ENCODE measurements at places on chromosomes 1 and 21.

DNA sequence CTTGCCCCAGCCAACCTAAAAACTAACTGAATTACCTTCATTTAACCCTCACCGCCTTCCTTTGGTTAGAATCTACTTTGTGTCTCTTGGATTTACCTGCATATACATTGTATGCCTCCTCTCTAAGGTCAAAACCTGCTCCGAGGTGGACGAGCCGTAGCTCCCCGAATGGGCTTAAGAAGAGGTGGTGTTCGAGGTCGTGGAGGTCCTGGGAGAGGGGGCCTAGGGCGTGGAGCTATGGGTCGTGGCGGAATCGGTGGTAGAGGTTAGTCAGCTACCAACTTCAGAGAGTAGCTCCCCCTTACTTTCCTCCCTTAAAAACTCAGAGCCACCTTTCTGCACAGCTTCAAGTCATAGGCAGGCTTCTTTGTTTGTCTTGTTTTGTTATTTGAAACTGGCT lies 9.2 kb downstream of the CHTOP start:
- no peak for DNase-seq

DNA sequence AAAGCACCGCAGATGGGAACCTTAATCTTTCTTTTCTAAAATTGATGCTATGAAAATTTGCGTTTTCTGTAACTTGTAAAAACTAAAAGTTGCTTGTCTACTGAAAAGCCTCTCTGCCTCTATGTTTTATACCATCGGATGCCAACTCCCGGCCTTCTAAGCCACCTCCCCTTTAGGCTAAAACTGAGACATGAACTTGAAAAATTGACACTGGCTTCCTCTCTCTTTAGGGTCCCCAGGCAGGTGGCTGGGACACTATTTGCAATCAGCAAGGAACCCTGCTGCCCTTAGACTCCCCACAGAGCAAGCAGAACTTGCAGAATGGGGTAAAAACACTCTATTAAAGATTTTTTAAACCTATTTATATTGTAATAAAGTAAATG lies 151.1 kb upstream of the CAMK1G start:
- no peak for DNase-seq

DNA sequence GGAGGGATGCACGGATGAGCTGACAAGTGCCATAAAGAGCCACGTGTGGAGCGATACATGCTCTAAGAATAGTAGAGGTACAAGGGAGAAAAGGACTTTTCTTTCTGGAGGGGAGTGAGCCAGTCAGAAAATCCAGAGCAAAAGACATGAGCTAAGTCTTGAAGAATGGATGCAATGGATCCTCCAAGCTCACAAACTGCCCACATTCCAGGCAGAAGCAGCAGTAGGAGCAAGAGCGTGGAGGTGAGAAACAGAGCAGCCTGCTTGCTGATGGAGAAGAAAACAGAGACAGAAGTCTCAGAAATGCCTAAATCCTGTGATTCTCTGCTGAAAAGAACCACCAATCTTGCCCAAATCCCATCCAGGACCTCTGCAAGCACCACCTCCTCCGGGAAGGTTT lies 78.2 kb upstream of the RALGPS2 start:
- DNase-seq, result no peak

GRCh38 chr1:205258261-205258691 lies 30.5 kb downstream of the TMCC2 start:
- no peak for DNase-seq

DNA sequence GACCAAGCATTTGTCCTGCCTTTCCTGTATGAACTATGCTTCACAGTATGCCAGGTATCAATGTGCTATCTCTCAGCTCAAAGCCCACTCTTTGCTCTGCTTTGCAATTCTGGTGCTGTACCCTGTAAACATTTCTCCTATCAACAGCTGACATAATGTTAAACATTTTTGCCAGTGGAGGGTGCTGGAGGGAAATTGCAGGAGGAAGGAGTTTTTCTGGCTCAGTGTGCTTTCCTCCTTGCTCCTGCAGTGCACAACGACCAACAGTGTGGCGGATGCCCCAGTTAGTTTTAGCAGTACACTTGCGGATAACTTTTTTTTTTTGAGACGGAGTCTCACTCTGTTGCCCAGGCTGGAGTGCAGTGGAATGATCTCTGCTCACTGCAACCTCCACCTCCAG lies 67.1 kb upstream of the PTGFRN start:
- DNase-seq, result no peak

- DNase-seq, result no peak
Observed at GRCh38 chr1:38121231-38121680, 74.7 kb upstream of the POU3F1 start.

GRCh38 chr1:86468501-86468977 lies at the start of gene CLCA1:
TSS of gene CLCA1 (plus strand) at chr1:86468927. CDS start at chr1:86468972, 45 bp downstream.
- DNase-seq, result no peak

- DNase-seq, result no peak
Observed at GRCh38 chr21:44761011-44761729, 40.5 kb downstream of the UBE2G2 start.

- no peak for DNase-seq
Observed at GRCh38 chr21:41957991-41958766, 4.4 kb upstream of the C2CD2 start.

GRCh38 chr1:184971522-184972265 lies 2.6 kb downstream of the NIBAN1 start:
- DNase-seq, result no peak

DNA sequence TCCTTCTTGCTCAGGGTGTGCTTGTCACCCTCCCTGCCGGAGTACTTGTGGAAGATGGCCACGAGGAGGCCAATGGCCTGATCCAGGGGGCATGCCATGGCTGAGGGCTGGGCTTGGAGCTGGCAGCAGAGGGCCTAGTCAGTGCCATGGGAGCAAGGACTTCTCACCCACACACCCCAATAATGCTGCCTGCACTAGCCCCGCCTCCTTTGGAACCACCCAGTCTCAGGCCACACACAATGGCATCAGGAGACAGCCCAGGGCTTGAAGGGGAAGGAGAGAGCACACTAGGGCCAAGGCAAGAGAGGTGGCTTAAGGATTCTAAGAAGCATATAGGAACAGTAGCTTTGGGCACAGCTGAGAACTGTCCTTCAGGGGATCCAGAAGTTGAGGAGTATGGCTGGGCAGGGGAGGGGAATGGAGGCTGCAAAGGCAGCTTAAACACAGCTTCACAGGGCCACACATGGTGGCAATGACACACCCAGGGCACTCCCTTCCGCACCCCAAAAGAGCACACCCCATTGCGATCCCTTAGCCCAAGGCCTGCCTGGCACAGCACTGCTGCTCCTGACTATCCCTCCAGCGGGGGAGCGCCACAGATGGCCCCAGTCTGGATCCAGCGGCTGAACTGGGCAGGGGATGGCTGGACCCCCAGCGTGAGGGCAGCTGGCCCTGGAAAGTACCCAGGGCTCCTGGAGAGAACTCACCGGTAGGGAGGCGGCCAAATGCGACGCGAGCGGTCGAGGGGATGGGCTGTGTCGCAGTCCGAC lies at the start of gene S100A6:
Gene S100A6 (minus strand): TSS at position 750 of the 770 bp plus-strand sequence. CDS start 652 bp downstream, at position 98.
- peak; percentile 57 for DNase-seq

GRCh38 chr21:15264084-15264665 lies 199.4 kb upstream of the NRIP1 start:
- peak; percentile 42 for DNase-seq

DNA sequence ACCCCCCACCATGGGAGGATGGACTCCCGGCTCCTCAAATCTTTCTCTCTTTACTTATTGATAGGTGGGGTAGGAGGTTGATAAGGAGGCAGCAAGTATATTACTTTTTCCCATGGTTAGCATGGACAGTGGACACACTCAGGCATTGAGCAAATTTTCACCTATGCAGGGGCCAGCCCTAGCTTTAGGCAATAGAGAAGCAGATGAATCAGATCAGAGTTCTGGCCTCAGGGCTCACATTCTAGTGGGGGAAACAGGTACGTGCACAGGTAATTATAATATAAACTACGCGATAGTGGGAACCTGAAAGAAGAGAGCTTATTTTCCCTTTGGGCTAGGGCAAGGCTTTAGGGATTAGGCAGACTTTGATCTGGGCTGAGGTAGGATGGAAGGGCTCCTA lies 13.5 kb upstream of the FOXE3 start:
- no peak for DNase-seq

All from retina (tissue), 1 donor.